ENCODE measurements at places on chromosomes 1 and 21. TPM values are rescaled to one million over a fixed set of nuclear protein-coding genes. Genes with fewer than 3 reads are reported as not detected.

DNA sequence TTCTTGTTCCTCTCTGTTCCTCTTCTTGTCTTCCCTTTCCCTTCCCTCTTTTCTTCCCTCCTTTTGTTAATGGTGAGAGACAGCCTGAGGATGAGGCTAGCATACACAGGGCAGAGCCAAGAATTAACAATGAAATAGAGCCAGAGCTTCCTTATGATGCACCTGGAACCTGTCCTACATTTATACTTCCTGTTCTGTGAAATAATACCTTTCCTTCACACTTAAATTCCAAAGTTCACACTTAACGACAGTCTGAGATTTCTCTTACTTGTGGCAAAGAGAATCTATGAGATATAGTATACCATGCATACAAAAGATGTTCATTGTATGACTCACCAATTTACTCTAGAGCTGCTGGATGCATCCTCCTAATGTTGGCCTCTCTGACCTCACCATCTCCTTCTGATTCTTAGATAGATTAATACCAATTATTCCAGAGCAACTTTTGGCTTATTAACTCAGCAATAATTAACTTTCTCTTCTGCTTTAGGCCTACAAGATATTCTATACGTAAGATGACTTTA lies 30.8 kb upstream of the TSNAX start:
- no peak for DNase-seq

- no peak for DNase-seq
Observed at GRCh38 chr21:29017639-29018237, 1.4 kb downstream of the RWDD2B start.

GRCh38 chr1:2646837-2647236 lies 14.0 kb upstream of the MMEL1 start:
- DNase-seq = no peak

- no peak for DNase-seq
Observed at GRCh38 chr1:221783936-221784335, 42.0 kb upstream of the DUSP10 start.

GRCh38 chr21:33368124-33368523 lies 35.1 kb upstream of the IFNGR2 start:
- DNase-seq = no peak

DNA sequence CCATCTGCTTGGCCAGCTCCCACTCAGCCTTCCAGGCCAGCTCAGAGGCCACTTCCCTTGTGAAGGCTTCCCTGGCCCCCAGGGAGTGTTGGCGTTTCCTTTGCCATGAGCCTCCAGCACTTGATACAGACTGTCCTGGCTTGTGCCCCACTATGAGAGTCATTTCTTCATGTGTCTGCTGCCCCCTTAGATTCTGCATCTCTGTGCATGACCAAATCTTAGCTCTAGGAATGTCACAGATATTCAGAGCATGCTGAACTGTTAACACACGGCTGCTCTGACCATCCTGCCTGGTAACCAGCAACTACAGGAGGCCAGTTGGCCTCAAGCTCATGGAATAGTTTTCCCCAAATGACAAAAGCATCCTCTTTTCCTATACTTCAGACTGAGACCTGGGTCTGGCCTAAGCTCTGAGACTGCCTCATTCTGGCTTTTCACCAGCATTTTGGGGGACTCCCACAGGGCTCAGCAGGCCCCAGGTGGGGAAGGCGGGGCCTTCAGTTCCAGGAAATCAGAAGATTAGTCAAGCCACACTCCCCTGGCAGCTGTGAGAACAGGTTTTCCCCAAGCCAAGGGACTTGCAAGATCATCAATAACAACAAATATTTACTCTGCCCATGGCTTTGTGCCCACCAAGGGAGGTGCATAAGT lies 182.6 kb upstream of the EDN2 start:
- DNase-seq = no peak

GRCh38 chr1:21077085-21077484 lies 99.6 kb downstream of the EIF4G3 start:
- DNase-seq = no peak

GRCh38 chr1:26754086-26754874 lies 33.5 kb upstream of the PIGV start:
- no peak for DNase-seq

- DNase-seq = no peak
Observed at GRCh38 chr1:225828706-225829345, 18.9 kb downstream of the EPHX1 start.

DNA sequence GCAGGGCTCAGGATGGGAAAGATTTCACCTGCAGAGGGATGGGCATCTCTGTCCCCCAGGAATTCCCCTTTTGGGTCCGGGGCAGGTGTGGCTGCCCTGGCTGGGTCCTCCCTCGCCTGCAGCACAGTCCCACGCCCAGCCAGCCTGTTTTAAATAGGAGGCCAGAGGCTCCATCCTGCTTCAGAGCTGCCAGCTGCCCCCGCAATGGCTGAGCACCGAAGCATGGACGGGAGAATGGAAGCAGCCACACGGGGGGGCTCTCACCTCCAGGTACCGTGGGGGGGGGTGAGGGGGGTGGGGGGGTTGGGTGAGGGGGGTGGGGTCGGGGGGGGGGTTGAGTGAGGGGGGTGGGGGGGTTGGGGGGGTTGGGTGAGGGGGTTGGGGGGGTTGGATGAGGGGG lies 3.6 kb downstream of the SCNN1D start:
- DNase-seq = no peak

Gene C8B
- not detected for total RNA-seq

Gene OLFML2B
- 6.4 TPM for total RNA-seq
